ENCODE measurements at places on chromosomes 5 and 9.

DNA sequence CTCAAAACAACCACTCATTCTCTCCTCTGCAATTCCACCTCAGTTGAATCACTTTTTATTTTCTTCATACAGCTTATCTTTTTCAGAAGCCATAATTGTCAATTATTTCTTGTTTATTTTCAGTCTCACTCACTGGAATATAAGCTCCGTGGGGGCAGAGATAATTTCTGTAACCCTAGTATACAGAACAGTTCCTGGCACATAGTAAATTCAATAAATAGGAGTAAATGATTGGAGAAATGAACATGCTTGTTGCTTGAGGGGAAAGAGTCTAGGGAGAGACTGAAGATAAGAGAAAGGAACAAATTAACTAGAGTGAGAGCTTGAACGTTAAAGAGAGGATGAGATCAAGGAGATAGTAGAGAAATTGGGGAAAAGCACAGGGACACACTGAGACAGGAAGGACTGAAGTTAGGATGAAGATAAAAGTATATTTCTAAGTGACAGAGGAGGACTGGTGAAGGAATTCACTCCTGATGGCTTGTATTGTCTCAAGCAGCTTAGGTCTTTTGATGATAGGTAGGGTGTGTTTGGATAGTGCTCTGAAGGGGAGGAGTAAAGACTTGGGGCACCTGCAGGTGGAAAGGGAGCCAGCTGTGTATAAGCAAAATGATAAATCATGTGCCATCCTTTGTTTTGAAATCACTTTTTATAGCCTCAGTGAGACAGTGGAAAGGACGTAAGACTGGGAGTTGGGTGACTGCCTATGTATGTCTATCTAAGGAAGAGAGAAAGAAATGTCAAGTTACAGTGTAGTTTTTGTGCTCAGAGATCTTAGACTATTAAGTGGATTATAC lies 2.2 kb downstream of the NAA35 start:
- DNase-seq = no peak

DNA sequence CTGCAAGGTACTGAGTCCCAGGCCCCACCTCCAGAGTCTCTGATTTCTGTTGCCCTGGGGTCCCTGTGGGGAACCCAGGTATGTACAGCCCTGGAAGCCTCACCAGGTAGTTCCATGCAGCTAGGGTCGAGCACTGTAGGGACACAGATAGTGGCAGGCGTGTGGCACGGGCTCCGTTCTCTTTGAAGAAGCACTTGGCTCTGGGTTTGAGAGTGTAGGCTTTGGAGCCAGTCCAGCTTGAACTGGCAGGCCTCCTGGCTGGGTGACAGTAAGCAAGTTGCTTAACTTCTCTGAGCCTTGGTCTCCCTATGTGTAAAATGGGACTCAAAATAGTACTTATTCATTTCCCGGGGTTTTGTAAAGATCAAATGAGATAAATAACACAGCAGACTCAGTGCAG lies 5.6 kb downstream of the OLFM1 start:
- DNase-seq = no peak

- no peak for DNase-seq
These were observed 43.7 kb downstream of the TEX10 start for GRCh38 chr9:100308965-100309564.

GRCh38 chr9:92463984-92464383 lies 18.3 kb downstream of the ASPN start:
- DNase-seq = no peak

DNA sequence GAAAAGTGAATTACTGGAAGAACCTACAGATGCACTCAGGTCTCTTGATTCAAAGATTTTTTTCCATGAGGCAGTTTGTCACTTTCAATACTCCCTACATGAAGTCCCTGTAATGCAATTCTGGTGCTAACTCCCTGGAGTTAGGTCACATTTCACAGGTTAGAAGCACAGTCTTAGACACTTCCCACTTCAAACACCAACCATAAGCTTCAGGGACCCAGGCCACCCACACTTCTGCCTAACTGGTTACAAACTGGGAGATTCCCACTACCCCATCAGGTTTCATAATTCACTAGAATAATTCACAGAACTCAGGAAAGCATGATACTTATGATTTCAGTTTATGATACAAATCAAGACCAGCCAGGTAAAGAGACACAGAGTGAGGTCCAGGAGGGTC lies 29.0 kb upstream of the FOXI1 start:
- DNase-seq = no peak

- no peak for DNase-seq
These were observed 125.1 kb upstream of the PHYKPL start for GRCh38 chr5:178357678-178358077.

GRCh38 chr5:116730706-116731105 lies 156.1 kb upstream of the SEMA6A start:
- DNase-seq = no peak

DNA sequence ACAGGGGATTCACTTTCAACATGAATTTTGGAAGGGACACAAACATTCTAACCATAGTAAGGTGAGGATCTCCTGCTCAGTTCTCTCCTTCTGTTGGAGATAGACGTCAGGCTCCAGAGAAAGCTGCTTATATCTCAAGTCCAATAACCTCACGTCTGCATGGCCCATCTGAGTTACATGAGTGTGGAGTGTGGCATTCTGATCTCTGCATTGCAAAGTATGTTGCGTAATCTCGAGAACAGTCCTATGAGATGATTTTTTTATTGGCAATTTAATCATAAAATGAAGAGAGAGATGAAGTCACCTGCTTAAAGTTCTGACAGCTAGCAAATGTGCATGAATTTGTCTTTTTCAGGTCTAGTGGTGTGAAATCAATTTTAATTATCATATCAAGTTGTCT lies 118.8 kb downstream of the SLC12A2 start:
- no peak for DNase-seq

GRCh38 chr5:53378590-53379247 lies 101.7 kb upstream of the FST start:
- no peak for DNase-seq

All from HEK293T (cell line).